Stimulated activated CD8-positive, alpha-beta memory T cell treated with anti-CD3 and anti-CD28 coated beads, Interleukin-7, amount 100 ng/mL, for 4 hours (primary cell): ENCODE measurements at places on chromosomes 12 and 14.

- DNase-seq: no peak
Measured at GRCh38 chr12:118052324-118053070, 8.5 kb downstream of the WSB2 start.

- no peak for DNase-seq
Measured at GRCh38 chr12:15701206-15701605, 88.0 kb downstream of the EPS8 start.

DNA sequence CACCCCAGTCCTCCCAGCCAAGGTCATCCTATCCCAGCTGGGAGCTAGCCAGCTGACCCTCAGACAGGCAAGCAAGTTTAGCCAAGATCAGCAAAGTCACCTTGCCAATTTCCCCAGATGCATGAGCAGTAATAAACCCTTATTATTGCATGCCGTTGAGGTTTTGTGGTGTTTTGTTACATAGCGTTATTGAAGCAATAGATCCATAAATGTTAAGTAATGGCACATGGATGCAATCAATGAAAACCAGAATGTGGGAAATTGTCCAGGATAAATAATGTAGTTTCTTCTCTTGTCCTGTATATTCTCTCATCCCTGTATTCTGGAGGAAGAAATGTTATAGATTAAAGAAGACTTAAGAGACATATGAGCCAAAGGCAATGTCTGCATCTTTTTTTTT, 18.0 kb upstream of the TMEM260 start:
- DNase-seq: no peak

DNA sequence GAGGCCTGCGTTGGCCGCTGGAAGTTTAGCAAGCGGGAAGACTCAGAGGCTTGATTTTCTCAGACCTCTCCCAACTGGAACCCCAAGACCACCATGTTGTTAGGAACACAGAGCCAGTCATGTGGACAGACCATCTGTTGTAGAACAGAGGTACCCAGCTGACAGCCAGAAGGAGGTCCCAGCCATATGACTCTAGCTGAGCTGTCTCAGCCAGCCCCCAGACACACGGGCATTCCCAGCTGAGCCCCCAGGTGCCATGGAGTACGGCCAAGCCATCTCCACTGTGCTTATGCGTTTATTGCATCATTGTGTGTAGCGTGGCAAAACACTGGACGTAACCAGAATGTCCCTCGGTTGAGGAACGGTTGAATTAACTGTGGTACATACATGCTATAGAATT, 421.9 kb downstream of the TMEM132D start:
- no peak for DNase-seq

- DNase-seq: no peak
Measured at GRCh38 chr12:110528277-110528839, 26.2 kb downstream of the RAD9B start.

- DNase-seq: no peak
Measured at GRCh38 chr14:28767853-28768741, 1.5 kb downstream of the FOXG1 start.

DNA sequence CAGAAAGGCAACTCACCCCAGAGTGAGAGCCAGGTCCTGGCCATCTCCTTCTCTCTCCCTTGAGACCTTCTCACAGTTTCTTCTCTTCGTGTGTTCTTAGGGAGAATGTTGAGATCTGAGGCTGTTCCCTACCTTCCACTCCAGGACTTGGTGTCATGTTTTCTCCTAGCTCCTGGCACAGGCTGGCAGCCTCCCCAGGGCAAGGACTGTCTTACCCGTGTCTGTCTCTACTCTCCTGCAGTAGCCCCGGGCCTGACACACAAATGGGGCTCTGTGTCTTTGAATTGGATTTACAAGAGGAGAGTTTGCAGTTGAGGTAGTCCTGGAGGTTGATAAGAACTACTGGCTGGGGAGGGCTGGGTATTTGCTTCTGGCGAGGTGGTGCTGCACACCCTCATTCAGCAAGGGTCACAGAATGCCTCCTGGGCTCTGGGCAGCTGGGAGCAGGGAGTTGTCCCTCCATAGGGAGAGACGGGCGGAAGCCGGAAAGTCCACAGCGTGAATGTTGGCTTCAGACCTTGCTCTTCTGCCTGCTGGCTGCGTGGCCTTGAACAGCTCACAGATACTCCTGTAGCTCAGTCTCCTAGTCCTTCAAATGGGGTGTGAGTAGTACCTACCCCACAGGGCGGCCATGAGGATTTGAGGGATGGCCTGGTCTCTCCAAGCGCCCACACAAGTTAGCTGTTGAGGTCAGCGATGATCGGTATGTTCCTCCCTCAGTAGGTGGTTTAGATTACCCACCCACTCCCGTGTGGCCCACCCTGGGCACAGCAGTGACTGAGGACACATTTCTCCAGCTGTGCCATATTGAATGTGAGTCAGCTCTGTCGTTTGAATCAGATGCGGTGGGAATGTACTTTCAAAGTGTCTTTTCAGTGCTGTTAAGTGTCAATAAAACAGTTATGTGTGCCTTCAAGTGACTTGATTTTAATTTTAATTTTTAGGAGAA, 10.2 kb downstream of the EP400 start:
- DNase-seq: no peak

GRCh38 chr14:24578558-24578957, 2.5 kb upstream of the CTSG start:
- no peak for DNase-seq

GRCh38 chr14:63938198-63939005, 85.6 kb downstream of the SYNE2 start:
- no peak for DNase-seq

GRCh38 chr14:23478109-23478759, 8.7 kb downstream of the NGDN start:
- DNase-seq: peak; percentile 38

- DNase-seq: no peak
Measured at GRCh38 chr12:10689146-10689545, 15.3 kb upstream of the STYK1 start.

GRCh38 chr12:73769337-73769736, 768.3 kb upstream of the ATXN7L3B start:
- DNase-seq: no peak

GRCh38 chr14:34993426-34993825, 10.6 kb downstream of the SRP54 start:
- DNase-seq: no peak

GRCh38 chr14:91405241-91405721, 12.3 kb downstream of the CCDC88C start:
- DNase-seq: peak; percentile 64

DNA sequence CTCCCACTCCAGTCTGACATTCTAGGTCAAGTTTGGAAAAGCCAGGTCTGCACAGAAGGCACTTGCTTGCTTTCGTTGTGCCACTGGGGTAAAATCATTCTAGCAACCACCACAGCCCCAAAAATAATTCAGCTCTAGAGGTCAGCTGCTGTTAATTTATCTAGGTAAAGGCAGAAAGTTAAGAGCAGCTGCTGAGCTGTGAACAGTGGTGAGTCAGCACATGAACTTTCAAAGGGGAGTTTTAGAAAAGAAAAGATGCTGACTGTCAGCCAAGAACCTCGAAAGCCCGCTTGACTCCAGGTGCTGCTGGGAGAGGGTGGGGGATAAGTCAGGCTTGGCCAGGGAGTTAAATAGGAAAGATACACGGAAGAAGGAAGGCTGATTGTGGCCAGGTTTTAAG, 12.7 kb downstream of the CCDC197 start:
- DNase-seq: no peak

GRCh38 chr12:12599750-12600643, 11.7 kb upstream of the CREBL2 start:
- no peak for DNase-seq

DNA sequence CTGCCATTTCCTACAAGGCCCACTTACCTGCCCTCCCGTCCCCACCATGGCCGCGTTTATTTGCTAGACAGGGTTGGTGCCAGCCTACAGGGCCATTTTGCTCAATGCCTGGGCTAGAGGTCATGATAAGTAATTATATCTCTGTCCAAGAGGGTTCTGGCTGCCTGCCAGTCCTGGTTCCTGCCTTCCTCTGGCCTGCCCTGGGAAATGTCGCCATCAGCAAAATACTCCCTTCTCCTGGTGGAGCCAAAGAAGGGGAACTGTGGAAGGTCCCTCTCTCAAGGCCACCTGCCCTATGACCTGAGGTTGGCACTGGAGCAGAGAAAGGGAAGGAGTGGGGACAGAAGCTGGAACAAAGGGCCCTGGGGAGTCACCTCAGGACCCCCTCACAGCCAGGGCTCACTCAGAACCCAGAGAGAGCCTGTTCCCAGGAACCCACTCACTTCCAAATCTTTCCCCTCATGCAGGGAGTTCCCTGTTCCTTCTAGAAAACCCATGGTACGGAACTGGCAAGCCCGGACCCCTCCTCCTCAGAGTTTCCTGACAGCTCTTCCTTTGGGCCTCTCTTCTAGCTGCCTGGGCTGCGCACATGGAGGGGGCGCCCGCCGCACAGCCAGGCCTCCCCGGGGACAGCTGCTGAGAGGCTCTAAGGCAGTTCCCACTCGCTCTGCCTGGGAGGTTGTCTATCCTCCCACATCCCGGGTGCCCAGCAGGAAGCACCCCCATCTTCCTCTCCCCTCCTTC, 280.5 kb downstream of the DPF3 start:
- DNase-seq: no peak

DNA sequence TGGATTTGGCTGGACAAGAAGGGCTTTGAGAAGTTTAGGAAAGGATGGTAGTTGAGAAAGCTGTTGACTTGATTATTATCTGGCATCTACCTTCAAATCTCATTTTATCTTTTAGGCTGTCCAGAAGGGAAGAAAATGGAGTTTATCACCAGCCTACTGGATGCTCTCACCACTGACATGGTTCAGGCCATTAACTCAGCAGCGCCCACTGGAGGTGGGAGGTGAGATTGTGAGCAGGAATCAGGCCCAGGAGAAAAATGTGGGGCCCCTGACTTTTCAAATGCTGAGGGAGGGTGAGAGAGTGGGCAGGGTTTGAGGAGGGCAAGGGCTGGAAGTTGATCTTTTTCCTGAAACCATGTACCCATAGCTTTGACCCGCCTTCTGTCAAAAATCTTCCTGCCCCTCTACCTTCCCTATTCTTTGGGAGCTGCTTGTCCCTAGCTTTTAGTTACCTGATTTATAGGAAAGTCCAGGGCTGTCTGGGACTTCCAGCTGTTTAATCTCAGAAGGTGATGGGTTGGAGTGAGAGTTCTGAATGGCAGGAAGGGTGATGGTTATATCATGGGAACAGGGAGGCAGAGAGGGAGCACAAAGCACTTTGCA, 134.2 kb downstream of the SMOC1 start:
- DNase-seq: no peak

- DNase-seq: no peak
Measured at GRCh38 chr14:60206837-60207533, 41.8 kb upstream of the DHRS7 start.

DNA sequence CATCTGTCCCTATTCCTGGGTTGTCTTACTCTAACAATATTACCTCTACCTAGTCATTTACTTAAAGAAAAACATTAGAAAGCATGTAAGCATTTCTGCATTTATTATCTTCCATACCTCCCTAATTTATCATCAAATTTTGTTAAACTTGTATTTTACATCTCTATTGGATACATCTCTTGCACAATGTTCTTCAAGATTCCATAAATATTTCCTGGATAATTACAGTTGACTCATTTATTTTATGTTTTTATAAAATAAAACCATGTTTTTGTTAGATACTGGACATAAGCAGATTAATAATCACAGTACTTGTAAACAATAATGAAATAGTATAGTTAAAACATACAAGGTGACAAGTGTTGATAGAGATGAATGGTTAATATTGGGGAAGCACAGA, 209.0 kb downstream of the TMTC3 start:
- DNase-seq: no peak

DNA sequence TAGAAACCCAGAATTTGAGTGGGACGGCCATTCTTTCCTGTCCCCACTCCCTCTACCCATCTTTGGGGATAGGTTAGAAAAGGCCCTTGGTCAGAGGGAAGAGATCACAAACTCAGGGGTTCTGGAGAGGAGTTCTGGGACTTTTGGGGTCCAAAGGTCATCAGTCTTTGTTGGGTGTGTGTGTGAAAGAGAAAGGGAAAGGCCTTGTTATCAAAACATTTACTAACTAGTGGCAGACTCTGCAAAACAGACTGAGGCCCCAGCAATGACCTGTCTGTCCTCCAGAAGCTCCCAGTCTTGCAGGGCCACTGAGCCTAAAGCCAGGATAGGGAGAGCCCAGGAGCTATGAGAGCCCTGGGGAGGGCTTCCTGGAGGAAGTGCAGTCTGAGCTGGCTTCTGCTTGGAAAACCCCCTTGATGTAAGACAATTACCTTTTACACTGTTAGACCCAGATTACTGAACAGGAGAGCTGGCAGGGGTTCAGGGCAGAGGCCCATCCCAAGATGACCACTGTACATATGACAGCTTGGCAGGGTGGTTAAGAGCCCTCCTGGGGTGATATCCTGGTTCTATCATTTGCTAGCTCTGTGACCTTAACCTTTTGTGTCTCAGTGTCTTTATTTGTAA, 429.1 kb upstream of the CCDC196 start:
- DNase-seq: no peak

DNA sequence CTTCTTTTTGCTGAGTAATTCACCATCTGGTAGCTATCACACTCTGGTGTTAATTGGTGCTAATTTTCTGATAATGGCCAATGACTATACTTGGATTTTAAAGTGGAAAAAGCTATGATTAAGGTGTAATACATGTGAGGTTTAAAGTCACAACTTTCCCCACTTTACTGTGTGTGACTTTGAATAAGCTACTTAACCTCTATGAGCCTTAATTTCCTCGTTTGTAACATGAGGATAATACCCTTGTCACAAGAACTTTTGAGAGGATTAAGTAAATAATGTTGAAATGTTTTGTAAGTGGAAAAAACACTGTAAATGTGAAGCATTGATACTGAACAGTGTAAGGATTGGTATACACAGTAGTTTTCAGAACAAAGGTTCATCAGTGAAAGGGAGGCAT, 65.3 kb downstream of the MSRB3 start:
- no peak for DNase-seq

DNA sequence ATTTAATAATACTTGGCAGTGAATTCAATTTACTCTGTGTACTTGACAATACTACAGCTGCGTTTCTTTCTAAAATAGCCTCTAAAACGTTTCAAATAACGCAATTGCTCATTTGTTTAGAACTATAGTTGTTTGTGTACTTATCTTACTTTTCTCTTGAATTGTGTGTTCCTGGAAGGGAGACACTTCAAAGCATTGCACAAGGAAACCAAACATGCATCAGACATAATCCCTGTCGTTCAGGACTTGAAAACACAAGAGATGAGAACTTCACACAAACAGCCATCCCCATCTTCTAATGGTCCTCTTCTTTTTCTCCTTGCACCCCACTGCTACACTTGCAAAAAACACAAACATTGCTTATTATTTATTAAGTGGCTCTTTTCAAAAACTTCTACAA, 38.5 kb downstream of the PTGER2 start:
- no peak for DNase-seq
